ENCODE measurements at places on chromosomes 12 and 14.

- no peak for DNase-seq
Observed at GRCh38 chr14:72850360-72850759, 43.5 kb downstream of the DPF3 start.

DNA sequence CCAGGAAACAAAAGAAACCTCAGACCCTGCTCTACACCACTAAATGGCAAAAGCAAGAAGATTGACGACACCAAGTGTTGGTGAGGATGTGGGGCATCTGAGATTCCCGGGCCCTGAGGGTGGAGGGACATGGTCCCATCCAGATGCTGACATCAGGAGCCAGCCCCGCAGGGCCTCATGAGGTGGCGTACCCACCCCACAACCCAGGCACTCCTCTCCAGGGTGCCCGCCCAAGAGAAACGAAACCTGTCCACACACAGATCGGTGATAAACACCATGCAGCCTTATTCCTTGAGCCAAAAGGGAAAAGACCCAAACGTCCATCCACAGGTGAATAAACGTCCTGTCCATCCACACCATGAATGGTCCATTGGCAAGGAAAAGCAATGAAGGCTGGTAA lies 54.8 kb upstream of the C14orf180 start:
- DNase-seq = no peak

- peak; percentile 94 for DNase-seq
Observed at GRCh38 chr12:103698752-103699560, 111.9 kb downstream of the STAB2 start.

- DNase-seq = no peak
Observed at GRCh38 chr12:121794534-121795033, 1.1 kb upstream of the RHOF start.

- DNase-seq = no peak
Observed at GRCh38 chr14:92704821-92705220, 43.6 kb downstream of the LGMN start.

- DNase-seq = no peak
Observed at GRCh38 chr14:28382444-28383190, 384.0 kb upstream of the FOXG1 start.

Data from MV-4-11 (cell line).